ENCODE measurements at places on chromosomes 2 and 18. TPM values are rescaled to one million over a fixed set of nuclear protein-coding genes. Genes with fewer than 3 reads are reported as not detected.

Gene SMAD2
- total RNA-seq, result 97.0 TPM

Gene SRD5A2
- not detected for total RNA-seq

Gene CEBPZOS
- total RNA-seq, result 46.5 TPM

Gene DUSP11
- total RNA-seq, result 24.1 TPM

Gene UGT1A8
- 0.17 TPM for total RNA-seq

Gene GTF2A1L
- not detected for total RNA-seq
